ENCODE measurements at places on chromosomes 7 and 10.

DNA sequence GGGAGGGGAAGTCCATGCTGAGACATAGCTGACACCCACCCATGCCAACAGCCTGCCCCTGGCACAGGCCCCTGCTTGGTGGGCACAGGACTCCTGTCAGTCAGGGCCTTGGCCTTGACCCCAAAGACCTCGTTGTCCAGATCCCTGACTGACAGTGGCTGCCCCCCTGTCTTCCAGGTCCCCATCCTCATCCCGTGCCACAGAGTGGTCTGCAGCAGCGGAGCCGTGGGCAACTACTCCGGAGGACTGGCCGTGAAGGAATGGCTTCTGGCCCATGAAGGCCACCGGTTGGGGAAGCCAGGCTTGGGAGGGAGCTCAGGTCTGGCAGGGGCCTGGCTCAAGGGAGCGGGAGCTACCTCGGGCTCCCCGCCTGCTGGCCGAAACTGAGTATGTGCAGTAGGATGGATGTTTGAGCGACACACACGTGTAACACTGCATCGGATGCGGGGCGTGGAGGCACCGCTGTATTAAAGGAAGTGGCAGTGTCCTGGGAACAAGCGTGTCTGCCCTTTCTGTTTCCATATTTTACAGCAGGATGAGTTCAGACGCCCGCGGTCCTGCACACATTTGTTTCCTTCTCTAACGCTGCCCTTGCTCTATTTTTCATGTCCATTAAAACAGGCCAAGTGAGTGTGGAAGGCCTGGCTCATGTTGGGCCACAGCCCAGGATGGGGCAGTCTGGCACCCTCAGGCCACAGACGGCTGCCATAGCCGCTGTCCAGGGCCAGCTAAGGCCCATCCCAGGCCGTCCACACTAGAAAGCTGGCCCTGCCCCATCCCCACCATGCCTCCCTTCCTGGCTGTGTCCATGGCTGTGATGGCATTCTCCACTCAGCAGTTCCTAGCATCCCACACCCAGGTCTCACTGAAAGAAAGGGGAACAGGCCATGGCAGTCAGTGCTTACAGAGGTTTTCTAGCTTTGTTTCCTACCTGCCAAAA is 197.2 kb downstream of the EBF3 start:
- peak; percentile 20 for DNase-seq

- DNase-seq: no peak
These were observed 28.9 kb upstream of the ASAH2 start for GRCh38 chr10:50280049-50280841.

- no peak for DNase-seq
These were observed 102.7 kb upstream of the PRSS1 start for GRCh38 chr7:142646386-142647140.

DNA sequence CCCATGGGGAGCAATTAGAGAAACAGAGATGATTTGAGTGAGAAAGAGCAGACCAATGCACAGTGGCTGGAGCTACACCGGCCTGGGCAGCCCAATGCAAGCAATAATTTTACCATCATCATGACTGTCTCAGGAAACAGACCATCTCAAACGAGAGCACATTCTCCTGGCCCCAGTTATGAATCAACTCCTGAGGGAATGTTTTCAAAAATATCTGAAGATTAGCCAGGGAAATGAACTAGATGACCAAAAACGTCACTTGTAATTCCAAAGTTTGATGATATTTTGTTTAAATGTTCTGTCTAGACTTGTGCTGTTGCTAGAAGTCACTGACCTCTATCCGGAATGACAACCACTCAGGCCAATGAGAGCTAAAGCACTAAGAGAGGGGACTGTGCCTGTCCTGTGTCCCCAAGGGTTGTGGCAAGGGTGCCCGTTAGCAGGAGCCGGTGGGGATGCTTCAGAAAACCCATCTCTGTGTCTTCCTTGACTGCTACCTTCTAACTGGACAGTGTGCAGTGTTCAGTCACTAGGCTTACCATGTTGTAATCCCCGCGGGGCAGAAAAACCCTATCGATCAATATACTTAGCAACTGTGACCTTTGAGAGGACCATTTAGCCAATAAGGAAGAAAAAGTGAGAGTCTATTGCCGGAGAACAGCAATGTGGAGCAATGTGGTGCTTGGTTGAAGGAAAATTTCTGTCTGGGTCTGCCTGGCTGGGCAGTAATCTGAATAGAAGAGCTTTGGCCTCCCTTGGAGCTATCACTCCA is 202.4 kb downstream of the ADAM12 start:
- no peak for DNase-seq

DNA sequence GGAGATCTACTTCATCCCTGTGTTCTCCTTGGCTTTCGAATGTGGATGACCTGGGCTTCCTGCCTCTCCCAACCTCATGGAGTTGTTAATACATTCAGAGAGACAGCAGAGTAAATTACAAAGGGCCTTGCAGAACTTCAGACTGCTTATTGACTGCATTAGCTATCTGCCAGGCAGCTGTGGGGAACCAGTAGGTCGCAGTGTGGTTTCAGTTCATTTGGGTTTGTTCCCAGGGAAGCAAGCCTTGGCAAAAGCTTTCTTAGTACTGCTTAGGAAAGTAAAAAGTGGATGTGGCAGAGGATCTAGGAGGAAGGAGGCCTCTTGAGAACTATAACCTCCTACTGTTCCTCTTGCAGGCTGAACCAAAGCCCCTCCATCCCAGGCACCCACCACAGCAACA is 9.2 kb downstream of the NPFFR1 start:
- no peak for DNase-seq

DNA sequence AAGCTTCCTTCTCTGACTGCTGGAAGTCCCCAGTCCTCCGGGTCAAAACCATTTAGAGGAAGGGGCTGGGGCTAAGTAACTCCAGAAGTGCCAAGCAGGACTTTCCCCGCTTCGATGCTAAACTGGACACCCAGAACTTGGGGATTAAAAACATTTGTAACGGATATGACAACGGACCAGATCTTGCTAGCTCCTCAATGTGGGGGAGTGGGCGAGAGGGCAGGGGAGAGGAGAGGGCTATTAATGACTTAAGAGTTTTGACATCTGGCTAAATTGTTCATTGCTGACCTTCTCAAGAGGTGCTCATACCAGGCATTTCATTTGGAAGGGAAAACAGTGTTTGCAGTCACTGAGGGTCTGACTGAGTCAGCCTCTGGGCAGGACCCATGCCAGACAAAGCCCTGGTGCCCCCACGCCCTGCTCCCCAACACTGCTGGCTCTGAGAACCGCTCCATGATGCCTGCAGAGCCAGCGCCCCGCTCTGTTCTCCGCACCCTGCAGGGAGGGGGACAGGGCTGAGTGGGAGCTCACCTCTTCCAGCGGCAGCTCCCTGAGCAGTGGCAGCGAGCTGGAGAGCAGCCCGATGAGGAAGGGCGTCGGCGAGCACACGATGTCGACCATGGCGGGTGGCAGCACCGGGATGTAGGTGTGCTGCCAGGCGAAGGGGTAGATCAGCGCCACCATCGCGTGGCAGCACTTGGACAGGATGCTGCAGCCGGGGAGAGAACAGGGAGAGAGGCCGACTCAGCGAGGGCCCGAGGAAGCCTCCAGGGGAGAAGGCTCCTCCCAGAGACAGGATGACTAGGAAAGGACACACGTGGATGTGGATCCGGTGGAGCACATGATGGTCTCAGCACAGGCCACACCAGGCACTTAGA is 47.7 kb upstream of the MKRN1 start:
- DNase-seq: no peak

DNA sequence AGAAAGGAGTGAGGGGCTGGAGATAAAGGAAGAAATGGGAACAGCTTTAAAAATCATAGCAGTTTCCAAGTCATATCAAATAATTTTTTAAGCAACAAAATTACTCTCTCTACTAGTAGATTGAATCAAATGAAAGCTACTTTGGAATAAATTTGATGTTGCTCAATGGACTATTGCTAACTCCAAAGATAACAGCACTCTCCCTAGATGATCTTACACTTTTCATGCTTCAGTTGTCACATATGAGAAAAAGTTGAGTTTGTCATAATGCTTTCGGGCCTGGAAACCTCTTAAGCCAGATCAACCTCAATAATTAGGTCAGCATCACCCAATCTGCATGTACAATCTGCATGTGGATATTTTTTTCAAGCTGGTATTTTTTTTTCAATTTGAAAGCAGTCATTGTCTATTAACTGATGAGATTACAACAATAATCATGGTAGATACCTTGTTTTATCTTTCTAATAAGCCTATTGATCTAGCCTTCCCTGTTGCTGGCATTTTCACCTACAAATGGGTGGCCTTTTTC is 31.3 kb downstream of the LIPJ start:
- no peak for DNase-seq

GRCh38 chr7:147775516-147776284 is 814.9 kb upstream of the C7orf33 start:
- DNase-seq: no peak

DNA sequence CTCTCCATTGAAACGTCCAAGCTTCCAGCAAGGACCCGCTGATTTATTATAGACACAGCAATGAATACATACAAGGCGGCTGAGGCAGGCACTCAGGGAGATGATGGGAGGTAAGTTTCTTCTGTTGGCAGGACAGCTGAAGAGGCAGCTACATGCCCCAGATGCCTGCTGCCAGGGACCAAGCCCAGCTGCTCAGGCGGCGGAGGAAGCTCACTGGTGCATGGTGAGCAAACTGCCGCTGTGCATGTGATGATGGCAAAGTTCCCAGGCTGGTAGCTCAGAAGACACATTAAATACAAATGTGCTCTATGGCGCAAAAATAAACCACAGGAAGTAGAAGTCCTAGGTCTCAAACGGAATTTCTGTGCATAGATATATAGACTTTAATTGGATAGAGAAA is 2.3 kb downstream of the DNTT start:
- DNase-seq: peak; percentile 85

GRCh38 chr7:116834815-116835504 is 27.4 kb upstream of the CAPZA2 start:
- DNase-seq: no peak

DNA sequence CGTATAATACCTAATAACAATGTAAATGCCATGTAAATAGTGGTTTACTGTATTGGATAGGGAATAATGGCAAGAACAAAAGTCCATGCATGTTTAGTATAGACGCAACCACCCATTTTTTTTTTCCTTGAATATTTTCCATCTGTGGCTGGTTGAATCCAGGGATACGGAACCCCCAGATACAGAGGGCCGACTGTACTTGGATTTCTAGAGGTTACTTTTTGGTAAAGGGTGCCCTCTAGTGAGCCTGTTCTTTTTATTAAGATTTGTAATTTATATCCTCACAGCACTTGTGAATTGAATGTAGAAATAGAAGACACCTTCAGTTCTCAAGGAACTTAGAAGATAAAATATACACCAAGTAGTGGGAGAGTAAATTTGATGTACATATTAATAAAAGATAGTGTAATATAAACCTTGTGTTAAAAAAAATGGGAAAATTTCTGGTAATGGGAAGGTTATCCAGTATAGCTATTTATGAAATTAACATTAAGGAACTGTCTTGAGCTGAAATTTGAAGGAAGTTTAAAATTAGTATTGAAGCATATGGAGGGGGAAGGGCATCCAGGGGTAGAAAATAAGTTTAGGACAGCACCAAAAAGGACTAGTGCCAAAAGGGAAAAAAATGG is 32.0 kb downstream of the EXOC6 start:
- DNase-seq: peak; percentile 60

GRCh38 chr10:72310241-72310633 is 36.5 kb downstream of the DDIT4 start:
- DNase-seq: no peak

- peak; percentile 49 for DNase-seq
These were observed 38.8 kb downstream of the R3HCC1L start for GRCh38 chr10:98173260-98173659.

DNA sequence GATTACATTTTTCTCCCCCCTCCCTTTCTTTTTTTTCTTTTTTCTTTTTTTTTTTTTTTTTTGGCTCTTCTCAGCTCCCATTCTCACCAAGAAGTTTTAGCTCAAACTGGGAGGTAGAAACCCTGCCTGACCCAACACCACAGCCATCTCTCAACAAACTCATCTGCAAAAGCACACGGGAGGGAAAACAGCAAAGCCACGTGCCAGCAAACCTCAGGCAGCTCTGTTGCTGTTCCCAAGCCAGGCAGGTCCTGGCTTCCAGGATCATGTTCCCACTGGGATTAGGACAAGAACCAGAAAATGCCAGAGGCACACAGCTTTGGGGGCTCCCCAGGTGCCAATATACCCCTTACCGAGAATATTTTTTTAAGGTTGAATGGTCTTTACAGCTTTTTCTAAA is 56.7 kb downstream of the ITIH5 start:
- DNase-seq: no peak

GRCh38 chr7:46745707-46746090 is 824.6 kb upstream of the IGFBP3 start:
- no peak for DNase-seq

DNA sequence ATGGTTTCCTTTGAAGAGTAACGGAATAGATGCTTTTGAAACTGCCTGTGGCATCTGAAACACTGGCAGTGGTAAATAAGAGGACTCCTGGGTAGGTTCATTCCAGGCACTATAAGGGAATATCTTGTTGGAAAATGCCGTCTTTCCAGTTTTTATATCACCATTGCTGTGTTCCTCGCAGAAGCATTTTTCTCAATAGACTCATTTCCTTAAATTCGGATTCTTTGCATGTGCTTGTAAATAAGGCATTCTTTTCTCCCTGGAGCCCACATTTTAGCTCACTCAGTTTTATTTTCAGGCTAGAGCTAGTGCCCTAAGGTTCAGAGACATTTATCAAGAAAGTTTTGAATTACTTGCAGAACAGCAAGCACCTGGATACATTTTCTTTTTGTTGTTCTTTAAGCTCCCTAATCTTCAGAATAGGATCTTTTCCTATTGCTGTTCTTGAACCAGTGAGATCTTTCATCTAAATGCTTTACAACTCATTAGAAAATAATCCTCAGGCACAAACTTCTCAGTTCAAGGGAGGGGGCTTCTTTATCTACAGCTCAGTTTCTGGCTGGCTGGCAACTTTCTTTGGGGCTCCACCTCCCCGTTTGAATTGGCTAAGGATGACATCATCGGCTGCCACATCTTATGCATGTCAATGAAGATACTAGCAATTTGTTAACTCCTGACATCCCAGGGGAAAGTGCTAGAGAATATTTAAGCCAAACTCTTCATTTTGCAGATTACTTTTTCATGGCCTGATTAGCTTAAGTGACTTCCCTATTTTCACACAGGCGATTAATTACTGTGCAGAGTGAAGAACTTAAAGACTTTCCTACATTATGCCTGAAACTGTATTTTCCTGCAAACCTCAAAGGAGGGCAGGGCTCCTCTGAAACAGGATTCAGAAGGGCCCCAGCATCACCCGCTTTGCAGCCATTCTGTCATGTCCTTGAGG is 133.7 kb upstream of the RSU1 start:
- DNase-seq: peak; percentile 74

GRCh38 chr7:47666164-47666862 is 84.4 kb upstream of the TNS3 start:
- no peak for DNase-seq

- no peak for DNase-seq
These were observed 99.6 kb downstream of the ST8SIA6 start for GRCh38 chr10:17354781-17355180.

Measured in kidney (tissue), 22 donors.